Epithelial cell of alveolus of lung (primary cell): ENCODE measurements at places on chromosomes 1 and 21. TPM values are rescaled to one million over a fixed set of nuclear protein-coding genes. Genes with fewer than 3 reads are reported as not detected.

RAB3GAP2 gene
- 18.5 and 22.2 TPM in 2 replicates for total RNA-seq

SESN2 gene
- total RNA-seq = 19.6 and 31.4 TPM in 2 replicates

PDPN gene
- 15.3 and 18.2 TPM in 2 replicates for total RNA-seq

G0S2 gene
- 26.1 and 34.6 TPM in 2 replicates for total RNA-seq

FCRL1 gene
- not detected in 2 replicates for total RNA-seq

ZSWIM5 gene
- total RNA-seq = 0.08 and 0.65 TPM in 2 replicates

RHBDL2 gene
- 0.26 TPM in 1 of 2 replicates, not detected in the other for total RNA-seq

PINK1 gene
- 50.4 and 53.9 TPM in 2 replicates for total RNA-seq

OR2L13 gene
- total RNA-seq = not detected in 2 replicates

SLC2A1 gene
- 164 and 255 TPM in 2 replicates for total RNA-seq

CADM3 gene
- 2.2 and 3.2 TPM in 2 replicates for total RNA-seq

CELA2B gene
- not detected in 2 replicates for total RNA-seq

FCAMR gene
- total RNA-seq = not detected in 2 replicates

RBP7 gene
- total RNA-seq = not detected in 2 replicates

EXOSC10 gene
- total RNA-seq = 28.8 and 40.1 TPM in 2 replicates

SLC16A4 gene
- total RNA-seq = 20.8 and 21.7 TPM in 2 replicates

C4BPB gene
- total RNA-seq = not detected in 2 replicates

DYNLT5 gene
- total RNA-seq = 0.78 TPM in 1 of 2 replicates, not detected in the other
